ENCODE measurements at places on chromosomes 5 and 9.

GRCh38 chr9:99680191-99680590, 141.5 kb upstream of the NR4A3 start:
- DNase-seq = no peak

- no peak for DNase-seq
Measured at GRCh38 chr5:175831507-175831906, 39.9 kb upstream of the CPLX2 start.

- no peak for DNase-seq
Measured at GRCh38 chr5:164359260-164360255, 854.1 kb downstream of the MAT2B start.

DNA sequence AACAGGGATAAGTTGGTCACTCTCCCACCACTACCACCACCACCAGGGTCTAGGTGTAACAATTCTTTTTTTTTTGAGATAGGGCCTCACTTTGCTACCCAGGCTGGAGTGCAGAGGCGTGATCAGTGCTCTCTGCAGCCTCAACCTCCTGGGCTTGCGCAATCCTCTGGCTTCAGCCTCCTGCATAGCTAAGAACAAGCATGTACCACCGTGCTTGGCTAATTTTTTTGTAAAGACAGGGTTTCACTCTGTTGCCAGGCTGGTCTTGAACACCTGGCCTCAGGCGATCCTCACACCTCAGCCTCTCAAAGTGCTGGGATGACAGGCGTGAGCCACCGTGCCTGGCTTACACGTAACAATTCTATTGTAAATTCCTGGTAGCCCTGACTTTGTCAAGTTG, 27.5 kb downstream of the CORO2A start:
- DNase-seq = no peak

GRCh38 chr5:95107138-95107537, 177.8 kb downstream of the MCTP1 start:
- no peak for DNase-seq

DNA sequence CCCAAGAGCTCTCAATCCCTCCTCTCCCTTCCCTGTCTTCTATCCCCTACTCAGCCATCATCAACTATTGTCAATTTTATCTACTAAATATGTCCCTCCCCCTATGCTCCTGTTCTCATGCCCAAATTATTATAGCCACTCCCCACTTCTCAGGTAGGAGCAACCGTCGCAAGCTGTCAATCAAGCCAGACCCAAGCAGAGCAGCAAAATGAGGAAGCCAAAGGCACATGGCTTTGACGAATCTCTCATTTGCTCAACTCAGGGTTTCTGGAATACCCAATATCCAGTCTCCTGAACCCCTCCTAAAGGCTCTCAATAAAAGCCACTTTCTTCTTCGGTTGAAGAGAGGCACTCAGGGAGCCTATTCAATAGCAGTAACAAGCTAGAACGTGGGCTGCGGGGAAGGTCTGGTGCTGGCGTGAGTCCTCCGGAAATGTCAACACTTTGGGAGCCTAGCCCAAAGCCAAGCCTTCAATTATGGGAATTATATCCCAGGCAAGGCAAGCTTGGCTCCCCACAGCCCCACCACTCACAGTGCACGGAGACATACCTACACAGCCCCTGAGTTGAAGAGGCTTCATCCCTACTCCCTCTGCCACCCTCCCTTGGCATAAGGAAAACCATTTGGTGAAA, 47.7 kb downstream of the SIL1 start:
- DNase-seq = no peak

DNA sequence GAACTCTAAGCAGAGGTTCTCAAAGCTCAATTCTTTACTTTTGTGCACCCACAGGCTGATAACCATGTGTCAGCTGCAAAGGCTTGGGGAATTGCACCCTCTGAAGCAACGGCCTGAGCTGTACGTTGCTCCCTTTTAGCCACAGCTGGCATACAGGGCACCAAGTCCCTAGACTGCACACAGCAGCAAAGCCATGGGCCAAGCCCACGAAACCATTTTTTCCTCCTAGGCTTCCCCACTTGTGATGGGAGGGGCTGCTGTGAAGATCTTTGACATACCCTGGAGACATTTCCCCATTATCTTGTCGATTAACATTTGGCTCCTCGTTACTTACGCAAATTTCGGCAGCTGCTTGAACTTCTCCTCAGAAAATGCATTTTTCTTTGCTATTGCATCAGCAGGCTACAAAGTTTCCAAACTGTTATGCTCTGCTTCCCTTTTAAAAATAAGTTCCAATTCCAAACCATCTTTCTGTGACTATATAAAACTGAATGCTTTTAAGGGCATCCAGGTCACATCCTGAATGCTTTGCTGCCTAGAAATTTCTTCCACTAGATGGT, 23.0 kb downstream of the KIAA0825 start:
- no peak for DNase-seq

DNA sequence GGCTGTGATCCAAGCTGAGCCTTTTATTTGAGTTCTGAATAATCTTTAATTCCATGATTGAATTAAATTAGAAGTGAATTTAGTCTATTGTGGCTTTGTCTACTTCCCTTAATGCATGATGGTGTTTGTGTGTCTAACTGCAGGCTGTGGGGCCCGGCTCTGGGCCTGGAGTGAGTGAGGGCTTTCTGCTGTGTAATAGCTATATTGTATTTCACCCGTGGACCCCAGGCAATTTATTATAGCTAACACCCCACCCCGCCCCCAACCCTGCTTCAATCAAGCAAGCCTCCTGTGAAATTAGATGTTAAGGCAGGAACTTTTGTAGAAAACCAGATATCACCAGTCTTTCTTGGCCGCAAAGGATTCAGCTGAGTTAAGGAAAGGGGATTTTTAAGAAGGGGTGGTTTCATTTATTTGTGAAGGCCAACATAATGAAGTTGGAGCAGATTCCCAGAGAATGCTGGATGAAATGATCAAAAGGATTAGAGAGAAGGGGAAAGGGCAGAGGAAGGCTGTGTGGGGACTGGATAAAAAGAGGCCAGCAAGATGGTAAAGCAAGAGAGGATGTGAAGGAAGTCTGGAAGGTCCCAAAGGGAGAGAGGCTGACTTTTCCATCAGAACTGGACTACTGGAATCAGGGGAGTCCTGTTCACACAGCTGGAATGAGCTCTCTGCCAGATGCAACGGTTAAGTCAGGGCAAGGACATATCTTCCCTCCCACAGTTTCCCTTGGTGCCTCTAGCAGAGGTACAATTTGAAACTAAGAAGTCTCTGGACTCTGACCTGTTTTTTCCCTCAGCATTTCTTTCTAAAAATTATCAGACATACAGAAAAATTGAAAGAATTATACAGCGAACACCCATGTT, 125.3 kb upstream of the SAP30L start:
- no peak for DNase-seq

- DNase-seq = no peak
Measured at GRCh38 chr9:3662671-3663070, 136.9 kb upstream of the RFX3 start.

DNA sequence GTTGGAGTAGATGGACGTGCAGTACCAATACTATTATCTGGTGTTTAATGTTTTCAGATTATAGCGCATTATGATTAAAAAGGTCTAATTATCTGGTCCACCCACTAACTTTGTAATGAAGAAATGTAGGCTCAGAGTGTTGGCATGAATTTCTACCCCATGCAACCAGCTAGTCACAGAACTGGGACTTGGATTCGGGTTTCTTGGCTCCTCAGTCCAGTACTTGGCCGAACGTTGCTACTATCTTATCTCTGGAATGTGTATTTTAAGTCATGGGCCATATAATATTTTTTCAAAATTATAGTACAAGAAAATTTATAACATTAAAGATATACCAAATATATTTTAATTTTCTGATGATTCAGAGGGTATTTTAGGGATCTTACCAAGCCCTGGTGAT, 657.5 kb upstream of the DMAC1 start:
- DNase-seq = no peak

GRCh38 chr5:43839218-43839617, 236.2 kb downstream of the NNT start:
- no peak for DNase-seq

DNA sequence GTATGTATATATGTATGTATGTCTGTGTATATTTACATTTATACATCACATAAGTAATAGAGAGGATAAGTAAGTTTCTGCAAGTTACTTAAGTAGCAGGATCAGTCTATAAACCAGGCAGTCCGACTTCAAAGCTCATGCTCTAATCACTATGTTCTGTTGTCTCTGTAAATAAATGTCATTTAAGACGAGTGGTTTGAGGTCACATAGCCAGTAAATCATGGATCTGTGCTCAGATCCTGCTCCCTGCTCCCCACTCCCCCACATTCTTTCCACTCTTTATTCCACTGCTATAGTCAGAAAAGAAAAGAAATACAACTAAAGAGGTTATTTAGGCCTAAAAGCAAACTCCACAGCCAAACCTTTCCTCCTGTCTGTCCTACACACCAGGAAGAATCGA, 90.4 kb downstream of the SERINC5 start:
- DNase-seq = no peak

GRCh38 chr5:151577566-151577965, 13.6 kb downstream of the FAT2 start:
- DNase-seq = no peak

- DNase-seq = no peak
Measured at GRCh38 chr5:173675287-173675996, 59.0 kb upstream of the BOD1 start.

DNA sequence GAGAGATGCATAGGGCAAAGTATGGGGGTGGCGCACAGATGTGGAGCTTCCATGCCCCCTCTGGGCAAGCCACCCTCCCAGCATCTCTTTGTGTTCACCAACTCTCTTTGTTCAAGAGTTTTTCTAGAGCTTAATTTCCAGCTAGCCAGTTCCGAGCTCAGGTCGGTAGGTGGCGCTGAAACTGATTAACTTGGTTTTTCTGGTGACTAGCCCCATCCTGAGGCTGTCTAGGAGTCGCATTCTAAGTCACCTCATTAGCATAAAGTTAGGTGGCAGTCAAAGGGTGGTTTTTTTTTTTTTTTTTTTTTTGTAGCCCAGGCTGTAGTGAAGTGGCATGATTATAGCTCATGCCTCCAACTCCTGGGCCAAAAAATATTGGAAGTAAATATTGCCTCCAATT, 476.4 kb downstream of the KDM4C start:
- no peak for DNase-seq

- no peak for DNase-seq
Measured at GRCh38 chr5:115815693-115816225, 700 bp downstream of the CDO1 start.

DNA sequence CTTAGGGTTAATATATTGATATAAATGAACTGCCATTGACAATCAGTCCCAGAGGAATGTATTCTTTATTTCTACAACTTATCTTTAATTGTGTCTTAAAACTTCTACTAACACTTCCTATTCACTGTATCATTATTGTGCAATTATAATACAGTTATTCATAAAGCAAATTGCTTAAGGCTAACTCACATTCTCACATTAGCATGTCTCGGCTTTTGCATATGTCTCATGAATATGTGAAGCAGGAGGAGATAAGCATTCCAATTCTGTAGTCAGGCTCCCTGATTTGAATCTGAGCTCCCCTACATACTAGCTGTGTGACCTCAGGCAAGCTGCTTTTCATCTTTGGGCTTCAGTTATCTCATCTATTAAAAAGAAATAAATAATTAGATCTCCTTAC, 45.4 kb downstream of the PLGRKT start:
- DNase-seq = no peak

GRCh38 chr5:145014109-145014508, 821.0 kb downstream of the PRELID2 start:
- no peak for DNase-seq

GRCh38 chr5:4804691-4805360, 335.3 kb upstream of the ADAMTS16 start:
- no peak for DNase-seq

- no peak for DNase-seq
Measured at GRCh38 chr5:148861088-148861487, 34.7 kb downstream of the ADRB2 start.

GRCh38 chr9:69818750-69819345, 1.8 kb upstream of the CFAP95 start:
- no peak for DNase-seq

DNA sequence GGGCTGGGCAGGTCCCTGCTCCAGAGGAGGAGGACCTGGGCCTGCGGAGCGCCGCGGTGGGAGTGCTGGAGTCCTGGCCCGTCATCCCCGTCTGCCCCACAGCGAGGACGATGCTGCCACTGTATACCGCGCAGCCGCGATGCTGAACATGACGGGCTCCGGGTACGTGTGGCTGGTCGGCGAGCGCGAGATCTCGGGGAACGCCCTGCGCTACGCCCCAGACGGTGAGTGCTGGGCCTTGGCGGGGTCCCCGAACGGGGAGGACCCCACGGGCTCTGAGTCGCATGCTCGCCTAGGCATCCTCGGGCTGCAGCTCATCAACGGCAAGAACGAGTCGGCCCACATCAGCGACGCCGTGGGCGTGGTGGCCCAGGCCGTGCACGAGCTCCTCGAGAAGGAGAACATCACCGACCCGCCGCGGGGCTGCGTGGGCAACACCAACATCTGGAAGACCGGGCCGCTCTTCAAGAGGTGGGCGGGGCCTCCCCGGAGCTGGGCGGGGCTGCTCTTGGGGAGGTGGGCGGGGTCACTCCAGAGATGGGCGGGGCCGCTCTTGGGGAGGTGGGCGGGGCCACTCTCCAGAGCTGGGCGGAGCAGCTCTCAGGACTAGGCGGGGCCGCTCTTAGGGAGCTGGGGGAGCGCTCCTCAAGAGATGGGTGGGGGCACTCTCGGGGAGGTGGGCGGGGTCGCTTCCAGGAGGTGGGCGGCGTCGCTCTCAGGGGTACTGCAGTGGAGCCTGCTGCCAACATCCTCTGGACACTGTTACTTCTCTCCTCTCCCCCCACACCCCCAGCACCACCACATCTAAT, 13.1 kb downstream of the LRRC26 start:
- DNase-seq = peak; percentile 63

- no peak for DNase-seq
Measured at GRCh38 chr5:132058646-132059042, 1.8 kb upstream of the IL3 start.

GRCh38 chr5:2295476-2295875, 412.8 kb upstream of the IRX4 start:
- no peak for DNase-seq

DNA sequence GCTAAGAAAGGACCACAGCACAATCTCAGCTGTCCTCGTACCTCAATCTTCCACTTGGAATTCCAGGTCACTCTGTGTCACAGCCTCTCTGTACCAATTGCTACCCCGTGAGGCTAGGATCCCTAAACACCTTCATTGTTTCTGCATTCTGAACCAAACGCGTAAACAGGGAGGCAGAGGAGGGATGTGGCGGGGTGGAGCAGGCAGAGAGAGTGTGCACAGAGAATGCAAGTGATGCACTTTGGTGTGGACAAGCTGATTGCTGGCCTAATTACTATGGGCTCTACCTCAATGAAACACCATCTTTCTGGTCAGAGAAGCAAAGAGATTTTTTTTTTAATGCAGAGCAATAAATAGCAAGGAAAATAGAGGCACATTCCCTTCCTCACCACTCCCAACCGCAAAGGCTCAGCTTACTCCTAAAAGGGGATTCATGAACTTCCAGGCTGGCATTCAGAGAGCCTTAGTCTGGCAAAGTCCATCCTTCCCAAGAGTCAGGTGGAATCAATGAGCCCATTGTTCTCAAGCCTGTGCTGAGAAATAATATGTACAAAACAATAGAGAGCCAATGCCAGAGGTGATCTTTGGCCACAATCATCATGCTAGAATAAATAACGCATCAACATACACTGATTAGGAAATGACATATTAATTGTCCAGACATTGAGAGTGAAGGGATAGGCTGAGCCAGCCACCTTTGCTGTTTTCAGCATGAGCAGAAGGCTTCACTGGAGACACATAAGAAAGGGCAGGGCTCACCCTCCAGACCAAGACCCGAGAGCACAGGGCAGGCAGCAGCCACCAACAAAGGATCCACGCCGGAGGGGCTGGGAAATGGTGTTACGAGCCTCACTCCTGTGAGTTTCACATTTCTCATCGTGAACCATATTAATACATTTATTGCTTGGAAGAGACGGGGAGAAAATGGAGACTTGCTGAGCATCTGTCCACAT, 278.8 kb downstream of the ENC1 start:
- DNase-seq = no peak
